ENCODE measurements at places on chromosomes 3 and 15. TPM values are rescaled to one million over a fixed set of nuclear protein-coding genes. Genes with fewer than 3 reads are reported as not detected.
A peak's percentile ranks its signal among the peaks of the same experiment; 100 is the strongest.

The SAMMSON gene
- not detected for polyA plus RNA-seq

The RTP2 gene
- not detected for polyA plus RNA-seq

The CELSR3 gene
- 23.1 TPM for polyA plus RNA-seq

The EPHA3 gene
- polyA plus RNA-seq, result 0.44 TPM

The PLOD2 gene
- 1.7 TPM for polyA plus RNA-seq

The CHL1 gene
- 5.4 TPM for polyA plus RNA-seq

GRCh38 chr3:147395899-147396711 lies 10.2 kb downstream of the ZIC4 start:
- peak; percentile 68 for DNase-seq

DNA sequence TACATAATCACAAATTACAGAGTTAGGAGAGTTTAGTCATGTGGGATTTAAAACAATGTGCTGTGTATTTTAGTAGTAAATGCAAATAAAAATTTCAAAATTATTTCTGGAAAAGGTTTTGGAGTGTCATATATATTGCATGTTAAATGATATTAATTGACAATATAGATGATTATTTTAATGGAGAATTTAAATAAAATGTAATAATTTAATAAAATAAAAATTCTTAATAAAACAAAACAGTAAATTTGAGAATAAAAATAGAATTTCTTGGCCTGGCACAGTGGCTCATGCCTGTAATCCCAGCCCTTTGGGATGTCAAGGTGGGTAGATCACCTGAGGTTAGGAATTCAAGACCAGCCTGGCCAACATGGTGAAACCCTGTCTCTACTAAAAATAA lies 1442.8 kb upstream of the ALCAM start:
- no peak for DNase-seq

DNA sequence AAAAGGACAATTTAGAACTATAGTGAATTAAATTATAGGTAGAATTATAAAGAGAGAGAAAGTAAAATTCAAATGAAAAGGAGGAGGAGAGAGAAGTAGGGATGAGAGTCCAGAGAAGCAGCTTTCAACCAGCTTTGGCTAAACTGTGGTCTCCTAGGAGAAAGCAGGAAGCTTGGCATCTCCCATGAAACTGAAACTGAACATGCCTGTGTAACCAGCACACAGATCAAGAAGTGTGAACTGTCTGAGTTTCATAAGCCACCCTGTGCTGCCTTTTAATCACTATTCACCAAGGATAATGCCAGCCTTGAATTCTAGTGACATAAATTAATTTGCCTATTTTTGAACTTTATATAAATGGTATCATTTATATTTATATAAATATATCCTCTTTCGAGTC lies 128.5 kb downstream of the MYRIP start:
- no peak for DNase-seq

GRCh38 chr3:144915202-144915601 lies 943.6 kb downstream of the DIPK2A start:
- DNase-seq, result no peak

DNA sequence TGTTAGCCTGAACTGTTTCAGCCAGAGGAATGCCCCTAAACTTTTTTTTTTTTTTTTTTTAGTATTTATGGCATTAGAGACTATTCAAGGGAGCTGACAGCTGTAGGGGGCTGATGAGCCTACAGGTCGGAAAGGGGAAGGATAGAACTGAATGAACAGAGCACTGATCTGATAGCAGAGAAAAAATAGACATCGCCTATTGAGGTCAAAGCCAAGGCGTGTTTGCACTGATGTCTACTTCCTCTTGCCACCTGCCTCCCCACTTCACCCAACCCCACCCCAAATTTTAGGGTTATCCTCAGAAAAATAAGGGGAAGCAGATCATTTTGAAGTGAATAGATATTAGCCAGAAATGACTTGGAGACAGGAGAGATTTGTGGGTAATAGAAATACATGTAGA lies 3.0 kb upstream of the ZMAT3 start:
- DNase-seq, result no peak

DNA sequence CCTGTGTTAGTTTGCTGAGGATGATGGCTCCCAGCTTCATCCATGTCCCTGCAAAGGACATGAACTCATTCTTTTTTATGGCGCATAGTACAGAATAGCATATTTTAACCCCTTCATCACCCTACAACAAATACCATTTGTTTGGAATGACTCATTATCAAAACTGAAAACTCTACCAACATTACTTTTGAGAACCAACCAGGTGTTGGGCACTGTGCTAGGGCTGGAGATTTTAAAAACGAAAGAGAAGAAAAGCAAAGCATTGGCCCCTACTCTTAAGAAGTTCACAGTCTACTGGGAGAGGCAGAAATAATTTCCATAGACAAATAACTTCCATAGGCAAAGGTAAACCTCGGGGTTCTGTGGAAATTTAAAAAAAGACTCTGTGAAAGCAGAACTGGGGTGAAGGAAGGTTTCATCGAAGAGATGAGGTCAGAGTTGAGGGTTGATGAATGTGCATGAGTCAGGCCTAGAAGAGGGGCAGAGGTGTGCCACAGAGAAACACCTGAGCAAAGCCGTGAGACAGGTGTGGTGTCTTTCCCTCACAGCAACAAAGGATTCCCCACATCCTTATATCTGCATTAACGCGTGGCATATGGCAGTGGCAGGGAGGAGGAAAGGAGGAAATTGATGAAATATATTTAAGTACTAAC lies 51.0 kb downstream of the MCF2L2 start:
- no peak for DNase-seq

- DNase-seq, result no peak
These were observed 866.3 kb downstream of the ROBO2 start for GRCh38 chr3:77906102-77906709.

Data from brain (organoid and tissue), 16 donors.